ENCODE measurements at places on chromosomes 13 and 19.
A peak's percentile ranks its signal among the peaks of the same experiment; 100 is the strongest.

DNA sequence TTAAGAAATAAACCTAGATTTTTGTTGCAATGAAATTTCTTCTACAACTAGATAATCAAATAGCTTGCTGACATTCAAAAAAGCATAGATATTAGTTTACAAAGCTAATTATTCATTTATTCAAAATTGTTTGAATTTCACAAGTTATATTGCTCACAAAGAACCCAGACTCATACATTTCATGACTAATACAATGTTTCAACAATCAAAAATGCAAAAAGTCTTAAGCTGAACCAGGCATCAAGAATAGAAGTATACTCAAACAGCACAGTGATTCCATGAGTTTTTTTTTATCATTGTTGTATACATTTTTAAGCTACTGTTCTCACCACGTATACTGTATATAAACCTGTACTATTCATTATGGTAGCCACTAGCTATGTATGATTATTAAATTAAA lies 51.0 kb downstream of the DIAPH3 start:
- no peaks in the 10 kb centered on the region for H3K27me3 ChIP-seq
- peak overlapping the region; percentile 55 for H3K27ac ChIP-seq
- no peak overlapping the region for H3K4me3 ChIP-seq
- peaks cover 25% of the 10 kb centered on the region for H3K4me1 ChIP-seq
- DNase-seq: peak; percentile 75

DNA sequence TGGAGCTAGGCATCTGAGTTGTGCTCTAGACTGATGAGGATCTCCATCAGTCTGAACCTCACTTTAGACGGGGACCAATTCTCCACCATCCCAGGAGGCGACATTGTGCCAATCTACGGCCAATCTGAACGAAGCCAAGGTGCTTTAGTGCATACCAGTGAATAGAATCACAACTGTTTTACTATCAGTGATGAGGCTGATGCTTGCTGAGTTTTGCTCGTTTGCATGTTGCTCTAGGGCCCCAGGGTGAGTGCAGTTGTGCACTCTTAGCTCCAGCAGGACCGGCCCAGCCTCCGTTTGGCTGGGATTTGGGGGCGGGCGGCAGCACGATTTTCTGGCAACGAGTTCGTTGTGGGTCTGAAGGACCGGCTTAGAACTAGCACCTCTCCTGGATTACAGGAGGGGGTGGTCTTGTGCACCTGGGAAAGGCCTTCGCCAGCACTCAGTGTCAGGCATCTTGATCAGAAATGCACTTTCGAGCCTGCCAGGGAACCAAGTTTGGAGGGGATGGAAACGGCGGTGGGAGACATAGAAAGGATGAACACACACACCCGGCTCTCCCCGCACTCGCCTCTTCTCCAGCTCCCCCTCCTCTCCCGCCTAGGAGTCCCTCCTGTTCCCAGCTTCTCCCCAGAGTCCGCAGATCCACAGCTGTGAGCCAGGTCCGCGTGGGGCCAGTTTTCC lies 4.4 kb downstream of the GSX1 start:
- H3K36me3 ChIP-seq: no peaks in the 10 kb centered on the region
- H3K4me3 ChIP-seq: no peak overlapping the region
- peaks cover 67% of the 10 kb centered on the region for H3K27me3 ChIP-seq
- no peak for DNase-seq

- peaks cover 11% of the 10 kb centered on the region for H3K36me3 ChIP-seq
- DNase-seq: peak; percentile 65
- no peak overlapping the region for H3K27ac ChIP-seq
- H3K4me1 ChIP-seq: 0 out of 2 replicates have a peak, but pooled peaks cover 4% of the 10 kb centered on the region
- H3K27me3 ChIP-seq: no peaks in the 10 kb centered on the region
These were observed 5.2 kb downstream of the PRMT1 start for GRCh38 chr19:49682274-49682673.

DNA sequence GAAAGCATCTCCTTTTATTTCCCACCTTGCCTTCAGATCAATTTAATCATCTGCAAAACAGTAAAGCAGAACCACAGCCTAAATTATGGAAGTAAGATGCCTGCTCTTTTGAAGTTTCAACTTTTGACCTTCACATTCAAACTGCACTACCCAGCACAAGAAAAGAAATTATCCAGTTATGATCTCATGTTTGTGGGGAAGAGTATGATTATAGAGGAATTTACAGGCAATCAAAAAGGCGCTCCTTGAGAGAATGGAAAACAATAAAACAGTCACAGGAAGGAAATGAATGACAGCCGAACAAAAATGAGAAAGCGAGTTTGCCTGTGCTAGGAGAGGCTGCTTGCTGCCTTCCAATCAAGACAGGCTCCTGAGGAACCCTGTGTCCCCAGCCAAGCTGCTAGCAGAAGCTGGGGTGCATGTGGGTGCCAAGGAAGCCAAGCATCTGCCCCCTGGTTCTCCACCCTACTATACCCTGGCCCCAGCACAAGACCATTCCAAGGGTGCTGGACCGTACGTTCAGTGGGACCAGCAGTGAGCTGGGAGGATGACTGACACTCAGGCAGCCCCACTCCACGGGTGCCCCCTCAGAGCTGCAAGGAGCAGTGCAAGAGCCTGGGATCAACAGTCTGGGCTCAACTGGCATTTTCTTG lies 47.8 kb downstream of the PEPD start:
- H3K4me3 ChIP-seq: no peak overlapping the region
- no peaks in the 10 kb centered on the region for H3K27me3 ChIP-seq
- peak overlapping the region; percentile 92 for H3K27ac ChIP-seq
- no peaks in the 10 kb centered on the region for H3K36me3 ChIP-seq
- DNase-seq: peak; percentile 68

- H3K27ac ChIP-seq: no peak overlapping the region
- no peaks in the 10 kb centered on the region for H3K27me3 ChIP-seq
- H3K4me3 ChIP-seq: no peak overlapping the region
- no peaks in the 10 kb centered on the region for H3K36me3 ChIP-seq
- no peaks in the 10 kb centered on the region for H3K4me1 ChIP-seq
These were observed 97.0 kb downstream of the DCT start for GRCh38 chr13:94382517-94382916.

DNA sequence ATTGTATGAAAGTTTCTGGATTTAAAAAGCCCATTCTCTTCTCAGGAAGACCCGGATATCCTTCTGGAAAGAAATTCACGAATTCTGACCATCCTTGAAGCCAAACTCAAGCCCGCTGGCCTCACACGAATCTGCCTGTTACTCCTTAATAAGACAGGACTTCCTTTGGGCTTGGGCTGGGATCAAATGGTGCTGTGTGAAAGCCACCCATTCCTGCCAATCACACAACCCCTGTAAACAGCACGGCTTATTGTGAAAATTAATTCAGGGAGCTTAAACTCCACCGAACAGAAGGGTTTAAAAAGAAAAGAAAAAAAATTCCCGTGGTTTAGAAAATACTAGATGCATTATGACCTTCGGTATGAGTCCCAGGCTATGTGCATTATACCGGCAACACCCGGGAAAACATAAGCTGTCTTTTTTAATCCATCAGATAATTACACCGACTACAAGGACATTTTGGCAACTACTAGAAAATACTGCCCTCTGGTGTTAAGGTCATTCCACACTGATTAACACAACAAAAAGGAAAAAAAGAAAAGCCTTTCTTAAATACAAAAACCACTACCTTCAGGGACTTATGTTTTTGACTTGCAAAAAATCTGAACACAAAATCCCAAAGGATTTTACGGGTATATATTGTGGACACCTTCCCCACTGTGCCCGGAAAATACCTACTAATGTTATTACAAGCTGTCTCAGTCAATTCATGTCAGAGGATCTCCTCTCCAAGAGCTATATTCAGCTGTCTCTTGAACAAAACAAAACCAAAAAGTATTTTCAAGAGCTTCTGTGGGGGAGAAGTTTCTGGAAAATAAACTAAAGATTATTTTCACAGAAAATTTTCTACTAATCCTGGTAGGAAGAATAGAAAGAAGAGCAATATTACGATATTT lies 76.0 kb upstream of the LSM14A start:
- no peaks in the 10 kb centered on the region for H3K4me1 ChIP-seq
- no peak overlapping the region for H3K4me3 ChIP-seq
- no peaks in the 10 kb centered on the region for H3K36me3 ChIP-seq
- H3K27ac ChIP-seq: no peak overlapping the region
- H3K27me3 ChIP-seq: peaks cover 14% of the 10 kb centered on the region

DNA sequence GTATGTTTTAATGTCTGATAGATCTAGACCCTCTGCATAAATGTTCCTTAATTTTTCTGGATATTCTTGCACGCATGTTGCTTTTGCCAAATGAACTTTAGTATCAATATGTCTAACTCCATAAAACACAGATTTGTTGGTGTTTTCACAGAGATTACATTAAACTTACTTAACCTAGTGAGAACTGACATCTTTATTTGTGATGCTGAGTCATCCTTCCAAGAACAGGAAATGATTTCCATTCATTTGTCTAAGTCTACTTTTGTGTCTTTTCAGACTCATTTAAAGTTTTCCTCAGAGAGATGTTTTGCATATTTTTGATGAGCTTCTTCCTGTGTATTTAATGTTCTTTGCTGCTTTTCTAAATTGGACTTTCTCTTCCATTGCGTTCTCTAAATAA lies 184.0 kb downstream of the SLC7A1 start:
- no peak overlapping the region for H3K27ac ChIP-seq
- no peak overlapping the region for H3K4me3 ChIP-seq
- DNase-seq: peak; percentile 26
- no peaks in the 10 kb centered on the region for H3K36me3 ChIP-seq
- no peaks in the 10 kb centered on the region for H3K4me1 ChIP-seq

DNA sequence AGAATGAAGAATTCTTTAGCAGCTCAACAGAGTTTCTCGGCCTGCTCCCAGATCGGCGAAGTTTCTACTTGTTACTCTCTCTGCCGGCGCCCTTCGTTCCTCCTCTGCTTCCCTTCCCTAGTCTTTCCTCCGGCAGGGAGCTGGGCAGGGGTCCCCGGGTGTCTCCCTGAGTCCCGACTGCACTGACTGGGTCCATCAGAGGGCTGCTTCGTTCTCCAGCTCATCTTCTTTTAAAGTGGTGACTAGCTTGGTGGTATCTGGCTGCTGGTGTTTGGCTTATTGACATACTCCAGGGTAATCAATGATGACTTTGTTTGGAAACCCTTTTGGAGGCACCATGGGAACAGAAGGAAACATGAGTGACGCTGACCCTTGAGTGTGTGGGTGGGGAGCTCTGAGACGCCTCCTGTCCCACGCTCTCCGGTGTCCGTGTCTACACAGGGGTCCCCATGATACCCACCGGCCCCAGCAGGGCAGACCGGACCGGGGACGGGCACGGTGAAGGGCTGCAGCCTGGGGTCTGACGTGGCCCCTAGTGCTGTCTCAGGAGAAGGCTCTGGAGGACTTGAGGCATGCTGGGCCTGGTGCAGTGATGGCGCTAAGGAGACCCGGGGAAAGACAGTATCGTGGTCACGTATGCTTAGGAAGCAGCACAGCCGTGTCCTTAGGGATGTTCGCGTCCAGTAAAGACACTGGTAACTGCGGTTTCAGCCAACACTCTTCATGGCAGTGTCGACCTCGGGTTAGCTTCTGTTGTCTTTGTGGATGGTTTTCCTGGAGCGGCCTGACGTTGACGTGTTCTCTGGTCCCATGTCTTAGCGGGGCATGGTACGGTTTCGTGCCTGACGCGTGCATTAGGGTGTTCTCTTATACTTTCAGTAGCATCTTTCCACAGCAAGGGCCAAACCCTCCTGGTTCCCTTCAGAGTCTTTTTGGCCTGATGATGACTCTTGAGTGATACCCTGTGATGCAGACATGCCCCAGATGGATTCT lies 23.8 kb downstream of the NAXD start:
- H3K4me1 ChIP-seq: no peaks in the 10 kb centered on the region
- no peaks in the 10 kb centered on the region for H3K27me3 ChIP-seq
- no peak for DNase-seq
- no peak overlapping the region for H3K4me3 ChIP-seq

- H3K4me1 ChIP-seq: no peaks in the 10 kb centered on the region
- no peak overlapping the region for H3K4me3 ChIP-seq
- no peaks in the 10 kb centered on the region for H3K27me3 ChIP-seq
- H3K36me3 ChIP-seq: no peaks in the 10 kb centered on the region
- DNase-seq: no peak
These were observed 10.6 kb upstream of the MTRF1 start for GRCh38 chr13:41273831-41274441.

DNA sequence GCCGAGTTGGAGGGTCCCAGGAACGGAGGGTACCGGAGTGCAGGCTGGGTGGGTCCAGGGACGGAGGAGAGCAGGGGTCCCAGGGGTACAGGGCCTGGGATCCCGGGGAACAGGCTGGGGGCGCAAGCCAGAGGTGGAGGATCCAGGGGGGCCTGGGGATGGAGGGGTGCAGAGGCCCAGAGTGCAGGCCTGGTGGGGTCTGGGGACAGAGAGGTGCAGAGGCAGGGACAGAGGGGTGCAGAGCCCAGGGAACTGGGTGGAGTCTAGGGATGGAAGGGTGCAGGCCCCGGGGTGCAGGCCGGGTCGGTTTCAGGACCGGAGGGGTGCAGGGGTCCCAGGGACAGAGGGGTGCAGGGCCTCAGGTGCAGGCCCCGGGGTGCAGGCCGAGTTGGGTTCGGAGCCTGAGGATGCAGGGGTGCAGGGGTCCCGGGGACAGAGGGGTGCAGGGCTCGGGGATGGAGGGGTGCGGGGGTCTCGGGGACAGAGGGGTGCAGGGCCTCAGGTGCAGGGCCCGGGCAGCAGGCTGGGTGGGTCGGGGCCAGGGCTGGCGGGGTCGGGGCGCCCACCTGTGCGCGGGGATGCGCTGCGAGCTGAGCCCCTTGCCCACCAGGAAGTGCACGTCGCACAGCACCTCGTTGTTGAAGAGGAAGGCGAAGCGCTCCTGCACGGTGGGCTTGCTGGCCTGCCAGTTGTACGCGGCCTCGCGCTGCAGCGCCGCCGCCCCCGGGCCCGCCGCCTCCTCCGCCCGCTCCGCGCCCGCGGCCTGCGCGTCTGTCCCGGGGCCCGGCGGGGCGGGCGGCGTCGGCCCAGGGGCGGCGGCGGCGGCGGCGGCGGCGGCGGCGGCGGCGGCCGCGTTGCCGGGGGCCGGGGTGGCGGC lies 545 bp downstream of the BTBD2 start:
- H3K36me3 ChIP-seq: no peaks in the 10 kb centered on the region
- H3K4me3 ChIP-seq: peak overlapping the region; percentile 74
- H3K27me3 ChIP-seq: no peaks in the 10 kb centered on the region
- no peak overlapping the region for H3K27ac ChIP-seq

DNA sequence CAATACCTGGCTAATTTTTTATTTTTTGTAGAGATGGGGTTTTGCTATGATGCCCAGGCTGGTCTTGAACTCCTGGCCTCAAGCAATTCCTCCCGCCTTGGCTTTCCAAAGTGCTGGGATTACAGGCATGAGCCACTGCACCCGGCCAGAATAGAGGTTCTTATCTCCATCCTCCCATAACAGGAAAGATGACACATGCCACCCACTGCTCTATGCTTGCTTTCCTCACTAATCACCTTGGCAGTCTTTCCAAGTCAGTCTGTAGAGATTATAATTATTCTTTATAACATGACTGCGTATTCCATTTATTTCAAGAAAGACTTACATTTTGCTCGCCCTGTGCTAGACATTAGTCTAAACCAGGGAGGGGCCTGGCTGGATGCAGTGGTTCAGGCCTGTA lies 6.7 kb downstream of the VAV1 start:
- H3K4me3 ChIP-seq: no peak overlapping the region
- no peaks in the 10 kb centered on the region for H3K4me1 ChIP-seq
- no peak overlapping the region for H3K27ac ChIP-seq
- no peaks in the 10 kb centered on the region for H3K36me3 ChIP-seq
- H3K27me3 ChIP-seq: no peaks in the 10 kb centered on the region

GRCh38 chr13:93468433-93468832 lies 241.8 kb downstream of the GPC6 start:
- no peak overlapping the region for H3K4me3 ChIP-seq
- no peak overlapping the region for H3K27ac ChIP-seq
- no peaks in the 10 kb centered on the region for H3K36me3 ChIP-seq
- no peaks in the 10 kb centered on the region for H3K4me1 ChIP-seq

- no peak overlapping the region for H3K27ac ChIP-seq
- H3K27me3 ChIP-seq: no peaks in the 10 kb centered on the region
- no peaks in the 10 kb centered on the region for H3K36me3 ChIP-seq
- no peaks in the 10 kb centered on the region for H3K4me1 ChIP-seq
These were observed 60.8 kb downstream of the AP1M1 start for GRCh38 chr19:16258440-16258903.
